ENCODE measurements at places on chromosomes 2 and 18.

- no peak for DNase-seq
Observed at GRCh38 chr2:5751873-5752482, 59.8 kb downstream of the SOX11 start.

DNA sequence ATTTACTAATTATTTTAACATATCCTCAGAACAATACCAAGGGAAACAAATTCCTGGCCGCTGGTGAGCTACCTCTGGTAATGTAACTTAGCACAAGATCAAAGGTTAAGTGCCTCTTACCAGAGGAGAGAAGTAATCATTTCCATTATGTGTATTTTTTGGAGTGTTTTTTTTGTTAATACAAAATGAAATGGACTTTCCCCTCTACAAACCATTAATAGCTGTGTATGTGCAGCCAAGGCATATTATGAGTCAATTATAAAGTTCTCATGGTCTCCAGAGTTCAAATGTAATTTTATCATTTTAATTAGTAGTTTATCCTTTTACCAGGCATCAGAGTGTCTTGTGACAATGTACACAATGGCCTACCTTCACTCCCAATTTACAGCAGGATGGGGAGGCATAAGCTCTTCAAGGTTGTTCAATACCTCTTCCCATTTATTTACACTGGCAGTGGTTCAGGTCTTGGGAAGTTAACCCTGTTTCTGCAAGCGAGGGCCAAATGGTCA, 242.2 kb downstream of the TGIF1 start:
- no peak for DNase-seq

DNA sequence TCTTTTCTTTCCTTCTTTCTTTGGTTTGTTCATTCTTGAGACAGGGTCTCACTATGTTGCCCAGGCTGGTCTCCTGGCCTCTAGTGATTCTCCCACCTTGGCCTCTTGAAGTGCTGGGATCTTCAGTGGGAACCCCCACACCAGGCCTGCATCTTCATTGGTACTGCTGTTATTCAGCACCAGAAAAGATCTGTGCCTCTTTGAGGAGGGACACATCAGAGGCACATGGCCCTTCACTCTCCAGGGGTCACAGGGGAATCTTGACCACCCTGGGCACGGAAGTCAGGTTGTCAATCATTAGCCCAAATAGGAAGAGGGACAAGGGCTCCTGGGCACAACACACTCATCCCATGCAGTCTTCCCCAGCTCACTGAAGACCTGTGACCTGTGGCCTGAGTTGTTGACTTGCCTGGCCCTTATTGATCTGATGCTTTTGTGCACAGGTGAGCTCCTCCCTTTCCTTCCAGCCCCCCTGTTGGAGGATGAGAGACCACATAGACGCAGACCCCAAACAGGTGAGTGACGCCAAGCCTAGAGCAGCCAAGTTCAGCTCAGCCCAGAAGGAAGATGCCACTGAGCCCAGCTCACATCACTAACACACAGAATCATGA, 33.0 kb upstream of the ODC1 start:
- no peak for DNase-seq

DNA sequence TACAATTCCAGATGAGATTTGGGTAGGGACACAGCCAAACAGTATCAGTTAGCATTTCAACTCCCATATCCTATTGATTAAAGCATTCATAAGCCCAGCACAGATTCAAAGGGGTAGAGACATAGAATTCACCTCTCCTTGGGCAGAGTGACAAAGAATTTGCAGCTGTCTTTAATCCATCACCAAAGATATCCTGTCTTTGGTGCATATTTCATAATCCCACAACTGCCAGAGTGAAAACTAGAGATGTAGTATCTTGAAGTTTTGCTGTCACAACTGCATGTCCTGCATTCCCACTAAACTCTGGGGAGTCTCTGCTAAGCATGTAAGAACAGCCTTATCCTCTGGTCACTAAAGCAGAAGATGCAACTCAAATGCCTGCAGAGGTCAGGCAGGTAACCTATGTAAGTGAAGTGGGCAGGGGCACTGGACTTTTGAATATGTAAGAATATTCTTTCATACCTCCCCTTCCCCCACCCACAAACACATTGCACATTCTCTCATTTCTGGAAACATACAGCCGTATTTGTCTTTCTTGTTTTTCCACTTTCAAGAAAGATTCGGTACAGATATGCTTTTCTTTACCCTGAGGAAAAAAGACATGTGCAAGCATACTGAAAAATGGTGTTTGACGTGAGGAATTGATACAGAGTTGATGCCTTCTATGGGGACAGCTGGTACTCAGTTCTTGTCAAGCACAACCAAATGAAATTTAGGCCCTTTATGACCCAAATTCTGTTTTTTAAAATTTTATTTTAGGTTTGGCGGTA, 283.1 kb downstream of the SP3 start:
- no peak for DNase-seq

DNA sequence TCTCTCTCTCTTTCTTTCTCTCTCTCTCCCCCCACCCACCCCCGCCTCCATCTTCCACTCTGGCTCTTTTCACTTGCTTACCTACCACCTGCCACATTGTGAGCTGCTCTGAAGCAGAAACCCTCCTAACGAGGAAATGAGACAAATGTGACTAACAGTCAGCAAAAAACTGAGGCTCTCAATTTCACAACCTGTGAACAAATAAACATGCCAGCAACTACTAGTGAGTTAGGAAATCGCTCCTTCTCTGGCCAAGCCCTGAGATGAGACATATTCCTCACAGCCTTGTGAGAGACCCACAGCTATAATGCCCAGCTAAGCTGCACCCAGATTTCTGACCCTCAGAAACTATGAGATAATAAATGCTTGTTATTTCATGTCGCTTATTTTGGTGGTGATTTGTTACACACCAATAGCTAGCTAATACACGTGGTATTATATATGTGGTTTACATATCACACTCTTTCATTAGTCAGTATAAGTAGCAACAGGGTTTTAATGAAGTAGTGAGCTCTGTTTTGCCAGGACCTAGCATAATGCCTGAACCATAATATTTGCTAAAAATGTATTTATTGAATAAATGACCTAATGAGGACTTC, 8.4 kb upstream of the ZNF521 start:
- DNase-seq = no peak

DNA sequence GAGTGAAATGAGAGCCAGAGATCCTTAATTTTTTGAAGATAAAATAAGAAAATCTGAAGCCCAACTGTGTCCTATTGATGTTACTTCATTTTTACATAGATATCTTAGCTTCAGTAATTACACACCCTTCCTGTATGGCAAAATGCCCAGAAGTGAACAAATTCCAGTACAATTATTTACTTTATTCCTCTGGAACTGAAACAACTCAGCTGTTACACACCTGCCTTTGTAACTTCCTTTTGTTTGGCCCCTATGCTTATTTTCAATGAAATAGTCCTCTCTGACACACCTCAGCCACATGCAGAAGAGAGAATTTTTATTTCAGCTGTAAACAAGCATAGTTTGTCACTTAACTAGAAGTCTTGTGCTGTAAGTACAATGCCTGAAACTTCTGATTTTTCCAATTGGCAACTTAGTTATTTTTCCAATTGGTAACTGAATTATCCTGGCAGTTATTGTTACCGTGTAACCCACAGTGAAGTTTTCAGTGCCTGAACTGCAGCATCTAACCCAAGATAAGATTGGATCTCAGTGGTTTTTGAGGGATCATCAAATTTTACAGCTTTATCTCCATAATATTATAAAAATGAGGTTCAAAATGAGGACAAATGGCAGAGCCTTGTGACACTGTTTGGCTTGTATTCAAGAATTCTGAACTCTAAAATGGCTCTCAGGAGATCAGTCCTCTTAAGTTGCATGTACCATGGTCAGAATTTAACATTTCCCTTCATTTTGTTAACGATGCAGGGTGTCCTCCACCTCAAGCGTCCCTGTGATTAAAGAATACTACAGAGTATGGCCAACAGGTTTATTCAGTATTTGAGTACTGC, 82.6 kb downstream of the PKP4 start:
- DNase-seq = peak; percentile 12

GRCh38 chr2:12543076-12543977, 173.4 kb upstream of the TRIB2 start:
- DNase-seq = no peak

- DNase-seq = no peak
Observed at GRCh38 chr2:119224391-119225104, 914 bp downstream of the STEAP3 start.

DNA sequence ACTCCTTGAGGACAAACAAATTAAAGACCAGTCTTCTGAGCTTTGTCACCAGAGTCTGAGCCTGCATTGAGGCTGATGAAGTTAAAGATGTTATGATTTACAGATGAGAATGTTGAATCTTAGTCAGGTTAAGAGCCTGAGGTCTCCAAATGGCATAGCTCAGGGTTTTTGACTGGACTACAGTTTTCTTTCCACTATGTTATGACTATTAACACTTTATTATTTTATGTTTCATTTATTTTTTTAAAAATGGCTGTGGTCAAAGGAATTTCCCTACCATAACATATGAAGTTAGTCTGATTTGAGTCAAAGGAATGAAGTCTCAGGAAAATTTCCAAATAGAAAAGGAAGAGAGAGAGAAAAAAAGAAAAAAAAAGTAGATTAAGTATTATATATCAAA, 39.7 kb upstream of the CWC22 start:
- no peak for DNase-seq

DNA sequence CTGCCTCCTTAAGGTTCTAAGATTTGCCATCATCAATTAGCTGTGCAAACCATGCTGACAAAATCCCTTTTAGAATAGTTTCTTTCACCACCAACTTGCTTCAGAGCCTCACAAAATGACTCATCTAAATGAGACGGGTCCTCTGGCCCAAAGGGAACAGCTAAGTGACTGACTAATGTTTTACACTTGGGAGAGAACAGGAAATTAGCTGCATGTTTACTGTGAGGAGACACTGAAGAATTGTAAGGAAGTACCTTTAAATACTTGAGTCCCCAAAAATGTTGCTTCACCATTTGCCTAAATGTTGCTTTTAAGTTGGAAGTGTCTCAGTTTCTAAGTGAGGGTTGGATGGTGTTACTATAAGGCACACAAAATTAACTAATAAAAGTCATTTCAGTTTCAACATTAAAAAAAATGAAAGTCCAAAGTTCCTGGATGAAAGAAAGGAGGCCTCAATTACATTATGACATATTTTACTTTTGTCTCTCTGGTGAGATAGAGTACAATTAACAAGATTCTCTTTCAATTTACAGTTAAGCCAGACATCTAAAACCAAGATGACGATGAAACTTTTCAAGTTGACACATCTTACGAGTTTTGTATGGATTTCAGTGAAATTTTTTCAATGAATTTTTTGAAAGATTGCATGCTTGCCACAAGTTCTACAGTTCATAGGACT, 229.1 kb upstream of the FN1 start:
- DNase-seq = no peak

- DNase-seq = no peak
Observed at GRCh38 chr2:17916584-17916983, 38.1 kb downstream of the KCNS3 start.

GRCh38 chr2:149561309-149561926, 26.2 kb downstream of the MMADHC start:
- no peak for DNase-seq

DNA sequence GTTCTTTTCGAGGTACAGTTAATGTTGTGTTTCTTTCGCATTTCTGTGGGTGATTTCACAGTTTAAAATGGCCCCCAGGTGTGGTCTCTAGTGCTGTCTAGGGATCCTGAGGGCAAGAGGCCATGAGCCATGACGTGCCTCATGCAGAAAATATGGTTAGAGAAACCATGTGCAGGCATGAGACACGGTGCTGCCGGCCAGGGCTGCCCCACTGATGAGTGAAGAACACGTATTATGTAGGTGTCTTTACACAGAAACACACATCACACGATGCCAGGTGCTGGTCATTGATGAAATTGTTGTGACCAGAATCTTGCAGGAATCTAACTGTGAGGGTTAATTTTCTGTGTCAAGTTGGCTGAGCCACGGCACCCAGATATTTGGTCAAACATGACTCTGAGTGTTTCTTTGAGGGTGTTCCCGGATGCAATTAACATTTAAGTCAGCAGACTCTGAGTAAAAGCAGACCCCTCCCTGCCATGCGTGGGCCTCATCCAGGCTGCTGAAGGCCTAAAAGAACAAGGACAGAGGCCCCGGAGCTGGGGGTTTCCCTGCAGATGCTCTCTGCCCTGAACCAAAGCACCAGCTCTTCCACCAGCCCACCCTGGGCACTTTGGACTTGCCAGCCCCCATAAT, 463.0 kb upstream of the MYT1L start:
- no peak for DNase-seq

- DNase-seq = no peak
Observed at GRCh38 chr2:191804766-191805165, 42.1 kb downstream of the CAVIN2 start.

GRCh38 chr2:33709951-33710350, 110.9 kb upstream of the FAM98A start:
- DNase-seq = no peak

GRCh38 chr2:134079373-134079772, 174.5 kb upstream of the MGAT5 start:
- no peak for DNase-seq

DNA sequence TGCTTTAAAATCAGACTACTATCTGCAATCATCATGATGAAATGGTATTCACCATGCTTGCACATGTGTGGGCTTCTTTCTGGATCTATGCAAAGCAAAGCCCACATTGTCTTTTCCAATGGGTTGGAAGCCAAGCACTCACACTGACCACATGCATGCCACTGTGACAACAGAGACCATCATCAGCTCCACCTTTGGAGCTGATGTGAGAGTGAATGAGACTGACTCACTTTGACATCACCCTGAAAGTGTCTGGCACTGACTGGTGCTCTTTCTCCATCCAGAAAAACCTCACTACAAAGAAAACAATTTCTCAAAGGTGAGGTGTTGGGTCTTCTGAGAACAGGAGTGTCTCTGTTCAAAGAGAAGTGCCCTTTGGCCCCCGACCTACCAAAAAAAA, 4.7 kb downstream of the MYO5B start:
- DNase-seq = no peak

DNA sequence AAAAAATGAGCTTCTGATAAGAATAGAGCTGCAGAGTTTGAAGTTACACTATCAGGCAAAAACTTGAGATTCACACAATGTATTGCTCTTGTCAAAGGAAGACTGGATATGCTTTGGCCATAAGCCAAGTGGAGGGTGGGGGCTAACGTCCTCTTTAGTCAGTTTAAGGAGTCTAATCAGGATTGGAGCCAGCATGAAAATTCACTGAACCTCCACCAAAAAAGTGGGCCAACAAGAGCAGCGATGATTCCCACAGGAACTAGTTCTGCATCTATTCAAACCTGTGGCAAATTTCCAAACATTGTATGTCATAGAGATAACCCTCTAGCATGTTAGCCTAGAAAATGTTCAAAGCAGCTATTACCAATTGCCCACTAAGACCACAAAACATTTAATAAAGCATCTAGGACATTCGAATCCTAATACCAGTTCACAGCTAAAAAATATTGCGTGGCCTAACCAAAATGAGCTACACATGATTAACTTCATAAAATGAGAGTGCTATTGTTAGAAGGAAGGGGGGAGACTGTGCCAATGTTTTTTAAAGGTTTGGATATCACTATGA, 43.5 kb upstream of the TMEM247 start:
- DNase-seq = no peak

DNA sequence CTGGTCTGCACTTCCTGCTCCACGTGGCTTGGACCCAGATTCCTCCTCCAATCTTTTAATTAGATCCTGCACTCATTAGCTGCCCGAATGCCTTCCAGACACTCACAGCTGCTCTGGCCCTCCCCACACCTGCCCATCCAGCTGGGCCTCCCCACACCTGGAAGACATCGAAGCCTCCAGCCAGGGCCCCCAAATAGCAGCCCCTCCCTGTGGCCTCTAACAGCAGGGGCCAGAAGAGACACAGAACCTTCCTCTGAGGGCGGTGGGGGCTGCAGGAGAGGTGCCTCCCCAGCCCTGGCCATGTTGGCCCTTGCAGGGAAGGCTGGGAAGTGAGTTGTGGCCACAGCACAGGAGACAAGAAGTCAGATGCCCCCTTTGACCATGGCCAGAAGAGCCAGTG, 252.8 kb downstream of the DYSF start:
- no peak for DNase-seq

Measured in HuH-7 (cell line).